ENCODE measurements at places on chromosomes 13 and 19.

DNA sequence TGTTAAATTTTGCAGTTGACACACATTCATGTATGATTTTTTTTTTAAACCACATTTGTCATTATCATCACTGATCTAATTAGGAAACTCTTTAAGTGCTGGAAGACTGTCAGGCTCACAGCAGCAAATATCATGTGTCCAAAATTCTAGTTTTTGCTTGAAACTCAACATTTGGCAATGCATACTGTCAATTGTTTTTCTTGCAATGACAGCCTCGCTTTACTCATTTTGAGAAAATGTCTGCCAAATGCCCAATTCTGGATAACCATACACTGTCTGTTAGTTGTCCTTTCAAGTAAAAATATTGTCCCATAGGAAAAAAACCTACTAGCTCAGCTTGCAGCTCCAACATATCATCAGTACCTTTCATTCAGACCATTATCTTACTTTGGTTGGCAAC is 523.9 kb upstream of the ARGLU1 start:
- no peak for DNase-seq

DNA sequence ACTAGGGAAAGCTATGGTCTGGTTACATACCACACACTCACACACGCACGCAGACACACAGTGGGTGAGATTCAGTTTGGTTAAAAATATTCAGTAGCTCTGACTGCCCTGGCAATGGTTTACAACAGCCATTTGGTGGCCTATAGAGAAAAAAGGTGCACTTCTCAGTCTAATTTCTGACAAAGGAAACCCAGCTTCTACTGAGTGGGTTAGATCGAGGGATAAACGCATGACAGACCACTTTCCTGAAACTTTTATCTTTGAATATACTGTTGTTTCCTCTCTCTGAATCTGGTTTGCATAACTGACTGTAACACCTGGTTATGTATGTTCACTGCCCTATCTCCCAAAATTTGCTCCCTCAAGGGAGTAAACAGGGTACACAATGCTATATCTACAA is 2.5 kb downstream of the LIG4 start:
- no peak for DNase-seq

GRCh38 chr19:20661150-20661819 is at the start of gene ZNF626:
TSS of gene ZNF626 (minus strand) at chr19:20661571. CDS start at chr19:20661446, 125 bp downstream.
- peak; percentile 96 for DNase-seq

DNA sequence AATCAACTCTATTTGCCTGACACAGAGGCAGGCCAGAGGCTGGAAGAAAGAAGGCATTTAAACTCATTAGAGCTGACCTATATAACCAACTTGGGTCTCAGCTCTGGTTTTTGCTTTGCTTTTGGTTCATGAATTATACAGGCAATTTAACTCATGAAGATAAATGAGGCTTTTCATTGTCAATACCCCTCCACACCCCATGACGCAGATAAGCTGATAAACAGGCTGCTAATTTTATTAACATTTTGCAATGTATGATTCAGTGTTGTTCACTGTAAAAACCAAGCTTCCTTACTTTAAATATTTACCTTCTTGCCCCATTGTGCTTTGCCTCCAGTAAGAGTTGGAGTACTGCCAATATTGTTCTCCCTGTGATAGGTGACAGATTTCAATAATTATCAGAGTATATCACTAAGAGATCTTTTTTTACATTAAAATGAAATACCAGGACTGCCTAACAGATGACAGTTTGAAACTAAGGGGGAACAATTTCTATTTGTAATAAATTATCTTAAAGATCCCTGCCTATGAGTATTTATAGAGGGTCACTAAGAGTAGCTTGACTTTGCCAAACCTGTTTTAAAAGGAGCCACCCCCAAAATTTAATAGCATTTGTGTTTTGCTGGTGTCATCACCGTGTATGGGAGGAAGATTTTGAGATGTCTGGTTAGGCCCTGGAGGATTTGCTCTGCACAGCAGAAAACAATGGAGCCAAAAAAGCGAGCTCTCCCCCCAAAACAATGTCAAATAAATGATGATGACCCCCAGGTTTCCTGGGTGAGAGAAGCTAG is 472.7 kb upstream of the NBEA start:
- DNase-seq: no peak

DNA sequence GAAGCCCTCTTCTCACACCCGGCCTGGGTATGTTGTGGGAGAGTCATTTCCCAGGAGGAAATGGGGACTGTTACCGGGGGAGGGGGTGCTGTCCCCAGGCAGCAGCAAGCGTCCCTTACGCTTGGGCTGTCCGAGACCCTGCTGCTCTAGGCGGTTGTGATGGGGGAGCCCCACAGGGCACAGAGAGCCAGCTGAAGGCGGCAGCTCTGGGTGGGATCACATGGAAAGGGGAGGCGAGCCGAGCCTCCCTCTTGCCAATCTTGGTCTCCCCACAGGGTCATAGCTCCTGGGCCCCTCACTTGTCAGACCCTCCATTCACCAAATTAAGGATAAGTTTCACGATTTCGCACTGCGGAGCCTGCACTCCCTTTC is 22.0 kb downstream of the EPN1 start:
- no peak for DNase-seq

DNA sequence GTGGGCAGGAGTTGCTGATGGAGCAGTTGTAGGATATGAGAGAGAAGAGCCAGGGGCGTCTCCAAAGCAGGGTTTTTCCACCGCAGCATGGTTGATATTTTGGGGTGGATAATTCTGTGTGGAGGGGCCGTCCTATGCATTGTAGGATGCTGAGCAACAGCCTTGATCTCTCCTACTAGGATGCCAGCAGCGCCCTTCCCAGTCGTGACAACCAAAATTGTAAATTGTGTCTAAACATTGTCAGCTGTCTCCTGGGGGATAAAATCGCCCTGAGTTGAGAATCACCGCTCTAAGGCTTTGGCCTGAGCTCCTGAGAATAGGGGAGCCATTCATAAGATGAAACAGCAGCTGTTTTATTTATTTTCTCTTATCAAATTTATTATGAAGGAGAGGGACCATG is 4.2 kb downstream of the CACNG8 start:
- no peak for DNase-seq

GRCh38 chr13:78595495-78596398 is 7.6 kb downstream of the POU4F1 start:
- no peak for DNase-seq

DNA sequence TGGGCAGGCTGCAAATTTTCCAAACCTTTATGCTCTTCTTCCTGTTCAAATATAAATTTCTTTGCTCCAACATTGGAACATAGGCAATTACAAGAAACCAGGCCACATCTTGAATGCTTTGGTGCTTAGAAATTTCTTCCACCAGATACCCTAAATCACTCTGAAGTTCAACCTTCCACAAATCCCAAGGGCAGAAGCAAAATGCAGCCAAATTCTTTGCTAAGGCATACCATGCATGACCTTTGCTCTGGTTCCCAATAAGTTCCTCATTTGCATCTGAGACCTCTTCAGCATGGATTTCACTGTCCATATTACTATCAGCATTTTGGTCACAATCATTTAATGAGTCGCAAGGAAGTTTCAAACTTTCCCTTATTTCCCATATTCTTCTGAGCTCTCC is 130.9 kb downstream of the DIAPH3 start:
- peak; percentile 64 for DNase-seq

DNA sequence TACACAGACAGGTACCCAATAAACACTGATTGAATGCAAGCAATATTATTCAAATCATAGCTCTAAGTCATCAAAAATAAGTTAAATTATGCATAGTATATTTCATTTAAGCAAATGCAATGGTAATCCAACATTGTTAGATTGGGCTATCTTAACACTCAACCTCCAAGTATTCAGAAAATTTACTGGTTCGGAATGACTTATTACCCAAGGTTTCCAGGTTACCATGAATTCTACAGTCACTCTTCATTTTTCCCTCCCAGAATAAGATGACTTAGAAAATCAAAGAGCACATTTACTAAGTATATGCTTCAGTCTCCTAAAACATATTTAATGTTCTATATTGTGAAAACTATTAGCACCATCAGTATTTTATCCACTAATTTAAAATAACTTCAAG is 6.0 kb downstream of the UBL3 start:
- DNase-seq: peak; percentile 36

DNA sequence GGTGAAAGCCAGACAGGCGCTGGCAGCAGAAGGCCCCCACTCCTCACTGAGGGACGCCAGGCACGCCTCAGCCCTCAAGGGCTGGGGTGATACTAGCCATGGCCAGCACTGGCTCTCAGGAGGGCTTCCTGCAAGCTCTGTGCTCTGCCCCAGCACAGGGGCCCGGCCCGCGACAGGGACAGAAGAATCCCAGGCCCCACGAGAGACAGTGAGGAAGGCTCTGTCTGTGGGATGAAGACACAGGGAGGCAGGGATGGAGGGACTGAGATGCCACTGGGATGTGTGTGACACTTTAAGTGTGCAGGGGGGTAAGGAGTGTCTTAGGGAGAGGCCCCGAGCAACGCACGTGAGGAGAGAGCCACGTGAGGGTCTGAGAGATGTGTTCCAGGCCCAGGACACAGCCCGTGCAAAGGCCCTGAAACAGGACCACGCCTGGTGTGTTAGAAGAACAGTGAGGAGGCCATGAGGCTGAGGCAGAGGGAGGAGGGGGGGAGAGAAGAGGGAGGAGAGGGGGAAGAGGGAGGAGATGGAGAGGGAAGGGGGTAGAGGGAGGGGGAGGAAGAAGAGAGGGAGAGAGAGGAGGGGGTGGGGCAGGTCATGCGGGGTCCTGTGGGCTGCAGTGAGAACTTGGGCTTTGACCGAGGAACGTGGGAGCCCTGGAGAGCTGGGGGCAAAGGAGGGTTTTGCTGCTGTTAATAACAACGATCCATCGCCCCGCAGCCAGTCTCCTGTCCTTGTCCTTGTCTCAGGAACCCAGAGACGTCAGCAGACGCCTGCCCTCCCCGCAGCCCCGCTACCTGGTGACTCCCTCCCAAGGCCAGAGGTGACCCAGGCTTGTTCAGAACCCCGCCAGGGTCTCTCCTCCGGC is 7.2 kb downstream of the RPL36 start:
- no peak for DNase-seq

- no peak for DNase-seq
Observed at GRCh38 chr13:97117388-97117910, 104.7 kb upstream of the MBNL2 start.

DNA sequence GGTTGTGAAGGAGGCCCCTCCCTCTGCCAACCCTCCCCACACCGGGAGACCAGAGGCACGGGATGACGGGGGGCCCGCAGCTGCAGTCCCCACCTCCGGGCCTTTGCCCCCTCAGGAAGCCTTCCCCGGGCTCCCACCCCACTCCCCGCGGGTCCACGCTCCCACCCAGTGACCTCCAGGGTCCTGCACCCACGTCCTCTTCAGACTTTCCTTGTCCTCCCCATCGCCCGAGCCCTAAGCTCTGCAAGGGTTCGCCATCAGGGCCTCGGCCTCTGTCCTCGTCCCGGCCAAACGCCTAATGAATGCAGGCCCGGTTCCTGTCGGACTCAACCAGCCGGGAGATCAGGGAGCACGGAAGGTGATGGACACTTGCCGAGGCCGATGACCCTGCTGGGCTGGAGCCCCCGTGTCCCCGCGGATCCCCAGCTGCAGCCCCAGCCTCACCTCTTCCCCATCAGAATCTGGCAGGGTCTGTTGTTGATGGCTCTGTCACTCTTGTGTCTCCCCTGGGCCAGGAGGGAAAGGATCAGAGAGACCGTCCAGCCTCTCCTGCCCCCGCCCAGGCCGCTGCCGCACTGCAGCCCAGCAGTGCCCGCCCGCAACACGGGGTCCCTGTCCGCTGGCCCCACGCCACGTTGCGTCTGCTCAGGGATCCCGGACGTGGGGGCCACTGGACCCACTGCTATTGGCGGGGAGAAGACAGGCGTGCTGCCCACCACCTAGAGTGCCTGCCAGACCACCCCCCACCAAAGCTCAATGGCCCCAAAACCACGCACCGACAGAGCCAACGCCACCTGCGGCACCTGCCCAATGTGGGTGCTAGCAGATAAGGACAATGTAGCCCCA is 5.7 kb downstream of the ATP8B3 start:
- DNase-seq: no peak

DNA sequence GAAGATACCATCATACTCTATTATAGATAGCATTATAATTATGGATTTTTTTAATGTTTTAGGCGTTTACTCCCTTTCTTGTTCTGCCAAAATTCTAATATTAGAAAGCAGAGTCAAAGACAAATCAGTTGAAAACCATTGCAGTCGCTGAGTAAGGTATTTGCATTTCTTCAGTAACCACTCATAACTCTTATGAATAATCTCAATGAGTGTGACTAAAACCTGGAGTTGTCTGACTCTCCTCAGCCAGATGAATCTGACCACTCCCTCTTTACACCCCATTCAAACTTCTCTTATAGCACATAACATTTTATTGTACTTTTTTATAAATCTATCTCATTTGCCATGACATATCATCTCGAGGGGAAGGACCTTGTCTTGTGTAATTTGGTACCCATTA is 1006.5 kb downstream of the DIAPH3 start:
- DNase-seq: no peak

- DNase-seq: peak; percentile 3
Observed at GRCh38 chr19:5407356-5407755, 47.9 kb upstream of the ZNRF4 start.

DNA sequence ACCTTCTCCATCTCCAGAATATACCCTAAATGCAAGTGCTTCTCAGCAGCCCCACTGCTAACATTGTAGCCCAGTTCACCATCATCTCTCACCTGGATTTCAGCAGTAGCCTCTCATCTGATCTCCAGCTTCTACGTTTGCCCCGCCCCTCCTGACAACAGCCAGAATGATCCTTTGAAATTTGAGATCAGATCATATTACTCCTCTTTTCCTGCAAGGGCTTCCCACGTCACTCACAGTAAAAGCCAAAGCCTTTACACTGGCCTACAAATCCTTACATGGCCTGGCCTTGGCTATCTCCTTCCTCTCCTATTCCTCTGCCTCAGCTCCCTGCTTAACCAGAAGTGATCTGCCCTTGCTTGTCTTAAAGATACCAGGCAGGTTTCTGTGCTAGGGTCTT is 94.3 kb upstream of the NBEA start:
- no peak for DNase-seq

DNA sequence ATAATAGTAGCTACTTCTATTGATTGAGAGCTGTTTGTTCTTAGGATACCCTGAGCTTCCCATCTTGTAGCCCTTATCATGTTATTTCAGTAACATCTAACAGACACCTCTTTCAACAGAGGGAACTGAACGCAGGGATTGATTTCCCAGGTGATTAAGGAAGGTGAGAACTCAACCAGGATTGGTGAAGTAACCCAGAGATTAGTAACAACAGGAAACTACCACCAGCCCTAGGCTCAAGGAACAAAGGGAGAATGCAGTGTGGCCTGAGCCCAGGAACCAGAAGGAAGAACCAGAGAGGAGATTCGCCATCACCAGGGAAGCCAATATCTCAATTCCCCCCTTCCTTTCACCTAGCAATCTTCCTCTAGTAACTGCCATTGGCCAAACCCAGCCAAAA is 8.5 kb downstream of the DHRS12 start:
- DNase-seq: no peak

All from AG10803 (cell line).